ENCODE measurements at places on chromosomes 3 and 15.

DNA sequence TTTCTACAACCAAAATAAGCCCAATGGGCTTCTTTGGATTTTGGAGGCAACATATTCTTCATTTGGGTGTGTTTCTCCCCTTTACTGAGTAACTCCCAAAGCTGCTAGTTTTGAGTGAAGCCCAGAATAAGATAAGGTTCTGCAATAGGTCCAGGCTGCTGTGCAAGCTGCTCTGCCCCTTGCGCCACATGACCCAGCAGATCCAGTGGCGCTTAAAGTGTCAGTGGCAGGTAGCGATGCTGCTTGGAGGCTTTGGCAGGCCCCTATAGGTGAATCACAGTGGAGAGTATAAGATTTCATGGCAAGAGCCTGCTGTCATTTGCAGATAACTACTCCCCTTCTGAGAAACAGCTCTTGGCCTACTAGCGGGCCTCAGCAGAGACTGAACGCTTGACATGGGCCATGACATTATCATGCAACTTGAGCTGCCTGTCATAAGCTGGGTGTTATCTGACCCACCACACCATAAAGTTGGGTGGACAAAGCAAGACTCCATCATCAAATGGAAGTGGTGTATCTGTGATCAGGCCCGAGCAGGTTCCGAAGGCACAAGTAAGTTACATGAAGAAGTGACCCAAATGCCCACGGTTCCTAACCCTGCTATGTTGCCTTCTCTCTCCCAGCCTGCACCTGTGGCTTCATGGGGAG lies 88.4 kb upstream of the OXTR start:
- DNase-seq, result no peak

- DNase-seq, result no peak
Measured at GRCh38 chr3:102141928-102142239, 292.6 kb downstream of the NFKBIZ start.

- DNase-seq, result no peak
Measured at GRCh38 chr3:34683851-34684250, 885.4 kb downstream of the PDCD6IP start.

GRCh38 chr3:138439646-138440045 lies 5.2 kb downstream of the ESYT3 start:
- DNase-seq, result no peak

GRCh38 chr3:59308684-59309083 lies 258.9 kb upstream of the CFAP20DC start:
- no peak for DNase-seq

GRCh38 chr15:56794165-56794552 lies 60.9 kb upstream of the ZNF280D start:
- no peak for DNase-seq

GRCh38 chr3:567488-568185 lies 371.1 kb downstream of the CHL1 start:
- DNase-seq, result no peak

DNA sequence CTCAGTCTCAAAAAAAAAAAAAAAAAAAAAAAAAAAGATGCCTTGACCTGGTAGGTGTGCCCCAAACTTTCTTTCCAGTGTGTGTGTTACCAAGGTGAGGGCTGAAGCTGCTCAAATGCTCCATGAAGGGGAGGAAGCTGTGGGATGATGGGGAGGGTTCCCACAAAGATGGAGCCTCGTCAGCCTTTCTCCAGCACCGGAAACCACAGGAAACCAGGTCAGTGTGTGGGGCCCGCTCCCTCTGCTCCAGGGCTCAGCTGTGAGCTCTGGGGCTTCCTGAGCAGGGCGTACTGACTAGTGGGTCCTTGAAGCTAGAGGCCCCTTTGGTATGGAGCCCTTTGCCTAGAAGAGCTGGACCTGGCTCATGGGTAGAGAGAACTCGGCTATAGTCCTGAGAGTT lies 681 bp upstream of the IL17RE start:
- DNase-seq, result no peak

- no peak for DNase-seq
Measured at GRCh38 chr3:135419155-135419554, 546.4 kb upstream of the PPP2R3A start.

DNA sequence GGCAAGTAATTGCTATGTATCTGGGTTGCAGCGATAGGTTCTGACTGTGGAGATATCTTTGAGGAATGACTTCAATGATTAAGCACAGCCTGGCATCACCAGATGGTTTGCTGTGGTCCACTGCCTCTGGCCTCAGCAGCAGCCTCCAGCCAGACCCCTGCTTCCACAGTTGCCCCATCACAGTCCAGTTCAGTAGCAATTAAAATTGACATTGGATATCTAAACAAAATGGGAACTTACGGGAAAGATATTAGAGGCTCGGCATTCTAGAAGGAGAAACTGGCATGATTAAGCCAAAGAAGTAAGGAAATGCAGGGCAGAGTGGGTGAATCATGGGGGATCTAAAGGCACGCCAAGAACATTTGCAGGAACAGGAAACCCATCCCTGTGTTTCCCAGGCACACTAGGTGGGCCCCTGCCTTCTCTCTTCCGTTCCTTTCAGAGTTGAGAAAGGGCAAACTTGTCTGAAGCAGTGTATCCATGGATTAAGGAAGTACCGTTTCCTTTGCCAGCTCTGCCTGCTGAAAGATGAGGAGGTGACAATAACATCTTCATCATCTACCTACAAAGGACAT lies 36.3 kb upstream of the SH3BP5 start:
- DNase-seq, result no peak
